ENCODE measurements at places on chromosomes 1 and 21.

DNA sequence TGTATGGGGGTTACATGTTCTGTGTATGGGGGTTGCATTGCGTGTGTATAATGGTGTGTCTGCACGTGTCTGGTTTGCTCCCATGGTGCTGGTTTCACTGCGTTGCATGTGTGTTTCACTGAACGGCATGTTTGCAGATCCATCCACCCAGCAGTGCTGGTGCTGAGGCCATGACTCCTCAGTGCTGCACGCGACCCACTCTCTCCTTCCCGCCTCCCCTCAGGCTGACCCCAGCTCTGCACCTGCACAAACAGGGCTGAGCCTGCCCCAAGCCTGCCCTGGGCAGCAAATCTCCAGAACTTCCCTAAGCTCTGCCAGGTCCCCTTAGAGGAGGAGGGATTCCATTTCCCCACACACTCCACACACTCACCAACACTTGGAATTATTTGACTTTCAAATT, 18.7 kb downstream of the ACTRT2 start:
- no peak for DNase-seq

DNA sequence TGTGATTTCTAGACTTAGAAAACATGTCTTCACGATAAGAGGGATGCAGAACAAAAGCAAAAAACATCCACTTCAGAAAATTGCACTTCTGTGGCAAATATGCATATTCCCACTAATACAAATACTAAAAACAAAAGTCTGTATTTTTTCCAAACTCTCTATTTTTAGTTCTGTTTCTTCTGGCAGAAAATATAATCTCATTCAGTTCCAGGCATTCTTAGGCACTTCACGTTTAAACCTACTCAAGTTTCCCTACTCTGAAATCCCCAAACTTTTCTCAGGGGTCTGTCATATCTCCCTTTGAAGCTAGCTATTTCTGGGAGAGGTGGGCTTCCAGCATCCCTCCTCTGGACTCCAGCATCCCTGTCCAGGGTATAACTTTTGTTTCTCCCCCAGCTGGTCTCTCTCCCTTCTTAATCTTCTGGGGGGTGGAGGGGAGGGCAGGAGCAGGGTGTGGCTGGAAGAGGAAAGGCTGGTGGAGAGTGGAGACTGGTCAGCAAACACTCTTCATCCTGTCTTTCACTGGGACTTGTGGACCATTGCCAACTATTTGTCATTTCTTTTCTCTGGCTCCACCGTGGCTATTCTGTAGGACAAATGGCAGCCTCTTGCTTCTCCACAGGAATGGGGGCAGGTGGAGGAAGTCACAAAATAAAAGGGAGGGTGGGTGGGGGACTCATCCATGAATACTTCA, 19.6 kb upstream of the NCF2 start:
- DNase-seq: no peak

- no peak for DNase-seq
Measured at GRCh38 chr1:232813760-232814159, 8.5 kb downstream of the MAP10 start.

DNA sequence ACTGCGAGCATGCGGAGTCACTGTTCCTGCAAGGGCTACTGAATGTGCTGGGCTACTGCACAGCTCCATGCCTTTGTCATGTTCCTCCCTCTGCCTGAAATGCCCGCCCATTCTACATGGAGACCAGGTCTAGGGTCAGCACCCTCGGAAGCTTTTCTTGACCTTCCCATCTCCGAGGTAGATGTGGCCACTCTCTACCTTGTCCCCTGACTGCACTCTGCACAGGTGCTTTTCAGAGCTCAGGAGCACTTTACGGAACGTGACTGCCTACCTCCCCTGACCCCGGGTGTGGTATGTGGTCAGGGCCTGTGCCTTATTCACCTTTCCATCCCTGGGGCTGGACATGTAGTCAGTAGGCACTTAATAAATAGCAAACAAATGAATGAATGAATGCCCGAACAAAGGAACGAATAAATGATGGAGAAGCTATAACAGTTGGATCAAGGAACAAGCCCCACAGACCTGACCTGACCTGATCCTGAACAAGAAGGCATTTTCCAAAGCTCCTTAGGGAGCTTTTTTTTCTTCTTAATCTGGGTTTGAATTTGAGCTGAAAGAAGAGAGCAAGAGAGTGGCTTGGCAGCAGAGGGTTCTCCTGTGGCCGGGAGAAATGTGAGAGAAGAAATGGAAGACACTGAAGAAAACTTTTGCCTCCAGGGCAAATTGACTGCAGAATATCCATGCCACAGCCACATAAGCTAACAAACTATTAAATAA, 7.9 kb downstream of the RD3 start:
- DNase-seq: no peak

DNA sequence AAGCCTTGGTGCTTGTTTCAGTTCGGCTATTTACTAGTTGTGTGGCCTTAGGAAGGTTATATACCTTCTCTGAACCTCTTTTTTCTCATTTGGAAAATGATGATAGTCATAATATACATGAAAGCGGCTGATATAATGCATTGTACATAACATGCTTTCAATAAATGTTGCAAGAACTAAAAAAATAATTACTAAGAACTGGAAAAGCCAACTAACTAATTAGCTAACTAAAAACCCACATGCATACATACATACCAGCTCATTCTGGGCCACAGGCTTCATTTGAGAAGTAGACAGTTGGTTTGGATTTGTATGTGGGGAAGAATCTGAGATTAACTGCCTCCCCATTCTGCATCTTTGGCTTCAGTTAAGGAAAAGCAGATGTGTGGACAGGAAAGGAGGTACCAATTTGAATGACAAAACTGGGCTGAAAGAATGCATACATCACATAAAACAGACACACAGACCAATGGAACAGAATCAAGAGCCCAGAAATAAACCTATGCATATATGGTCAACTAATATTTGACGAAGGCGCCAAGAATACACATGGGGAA, 217.9 kb downstream of the TM2D1 start:
- DNase-seq: no peak

DNA sequence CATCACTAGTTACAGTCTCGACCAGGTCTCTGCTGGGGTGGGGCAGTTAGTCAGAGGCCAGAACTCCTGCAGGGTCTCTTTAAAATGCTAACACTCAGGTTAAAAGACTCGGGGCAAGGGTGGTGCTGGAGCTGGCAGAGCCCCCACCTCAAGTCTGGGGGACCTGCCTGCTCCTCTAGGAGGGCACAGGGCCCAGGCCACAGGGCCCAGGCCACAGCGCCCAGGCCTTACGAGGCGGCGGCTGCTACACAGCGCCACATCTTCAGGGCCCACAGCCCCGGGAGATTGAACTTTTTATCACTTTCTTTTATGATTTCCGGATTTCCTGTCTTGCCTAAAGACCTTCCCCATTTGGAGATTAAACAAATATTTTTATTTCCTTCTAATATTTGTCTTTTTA, 10.4 kb downstream of the MPZ start:
- no peak for DNase-seq

GRCh38 chr1:204093421-204093717, 20.5 kb downstream of the SOX13 start:
- no peak for DNase-seq

DNA sequence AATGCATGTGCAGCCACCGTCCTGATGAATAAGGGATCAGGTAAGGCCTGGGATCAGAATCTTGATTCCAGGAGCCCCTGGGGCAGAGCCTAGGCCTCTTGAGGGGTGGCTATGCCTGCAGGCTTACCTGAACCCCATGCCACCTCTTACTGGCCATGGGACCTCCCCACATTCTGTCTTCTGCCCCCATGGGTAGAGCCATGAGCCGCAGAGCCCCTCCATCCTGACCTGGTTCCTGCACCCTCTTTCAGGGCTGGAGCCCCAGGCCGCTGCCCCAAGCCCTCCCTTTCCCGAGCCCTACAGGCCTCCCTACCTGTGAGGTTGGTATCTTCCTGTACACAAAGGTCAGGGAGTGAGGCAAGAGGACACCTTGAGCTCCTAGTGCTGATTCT, 120.8 kb downstream of the DMRTB1 start:
- DNase-seq: no peak

DNA sequence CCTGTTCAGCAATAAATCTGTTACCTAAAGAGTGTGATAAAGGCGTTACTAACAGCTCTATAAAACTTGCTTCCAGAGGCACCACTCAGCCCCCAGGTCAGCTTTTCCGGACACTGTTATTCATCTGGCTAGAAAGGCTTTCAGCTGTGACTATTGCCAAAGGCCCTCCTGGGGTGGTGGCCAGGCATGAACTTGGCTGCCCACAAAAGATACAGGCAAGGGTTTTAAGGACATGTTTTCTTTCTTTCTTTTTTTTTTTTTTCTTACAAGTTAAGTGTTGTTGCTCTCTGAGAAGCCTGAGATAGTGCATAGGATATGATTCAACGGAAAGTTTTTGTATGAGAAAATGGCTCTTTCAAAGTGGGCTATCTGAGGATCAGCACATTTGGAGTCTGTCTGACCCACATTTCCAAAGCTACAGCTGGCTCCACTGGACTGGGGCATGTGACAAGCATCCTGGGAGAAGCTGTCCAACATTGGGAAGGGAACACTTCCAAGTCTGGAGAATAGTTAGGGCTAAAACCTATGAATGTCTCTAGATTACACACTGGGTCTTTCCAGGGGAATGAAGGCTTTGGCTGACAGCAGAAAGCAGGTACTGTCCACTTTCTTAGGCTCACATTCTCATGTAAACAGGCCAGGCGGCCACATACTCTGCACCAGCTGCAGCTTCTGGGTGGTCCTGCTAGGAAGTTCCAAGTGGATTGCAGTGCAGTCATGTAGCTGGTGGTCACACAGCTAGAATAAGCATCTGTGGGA, 639.7 kb downstream of the LMO4 start:
- DNase-seq: no peak

DNA sequence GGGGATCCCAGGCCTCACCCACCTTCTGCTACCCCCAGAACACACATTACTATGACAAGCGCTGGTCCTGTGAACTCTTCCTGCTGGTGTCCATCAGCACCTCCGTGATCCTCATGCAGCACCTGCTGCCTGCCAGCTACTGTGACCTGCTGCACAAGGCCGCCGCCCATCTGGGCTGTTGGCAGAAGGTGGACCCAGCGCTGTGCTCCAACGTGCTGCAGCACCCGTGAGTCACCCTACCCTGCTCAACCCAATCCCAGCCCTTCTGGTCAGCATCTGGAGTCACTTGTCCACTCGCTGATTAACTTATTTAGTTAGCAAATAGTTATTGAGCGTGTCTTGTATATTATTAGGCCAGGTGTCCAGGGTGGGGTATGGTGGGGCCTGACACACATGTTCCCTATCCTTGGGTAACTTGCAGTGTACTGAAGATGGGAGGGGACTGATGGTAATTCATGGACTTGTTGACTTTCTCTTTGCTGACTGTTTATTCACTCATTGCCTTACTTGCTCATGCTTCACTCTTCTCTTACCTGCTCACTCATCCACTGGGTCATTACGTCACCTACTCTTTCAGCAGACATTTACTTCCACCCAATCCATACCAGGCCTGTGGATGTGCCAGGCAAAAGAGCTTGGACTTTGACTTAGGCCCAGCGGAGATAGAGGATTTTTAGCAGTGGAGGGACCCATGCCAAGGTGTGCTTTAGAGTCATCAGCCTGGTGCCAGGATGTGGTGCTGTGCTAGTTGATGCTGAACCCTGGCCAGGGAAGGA, 12.9 kb upstream of the KPNA6 start:
- no peak for DNase-seq

GRCh38 chr21:29335720-29336119, 37.0 kb downstream of the BACH1 start:
- no peak for DNase-seq

GRCh38 chr1:41666981-41667631, 182.6 kb upstream of the EDN2 start:
- no peak for DNase-seq

GRCh38 chr1:90122654-90123340, 127.9 kb downstream of the ZNF326 start:
- DNase-seq: no peak

Data from stimulated activated CD8-positive, alpha-beta memory T cell treated with anti-CD3 and anti-CD28 coated beads, Interleukin-4, amount 100 ng/mL, for 1 hour (primary cell).